Effector CD4-positive, alpha-beta T cell (primary cell): ENCODE measurements at places on chromosomes 4 and X.

- DNase-seq, result no peak
Observed at GRCh38 chr4:53441564-53441963, 64.1 kb downstream of the FIP1L1 start.

DNA sequence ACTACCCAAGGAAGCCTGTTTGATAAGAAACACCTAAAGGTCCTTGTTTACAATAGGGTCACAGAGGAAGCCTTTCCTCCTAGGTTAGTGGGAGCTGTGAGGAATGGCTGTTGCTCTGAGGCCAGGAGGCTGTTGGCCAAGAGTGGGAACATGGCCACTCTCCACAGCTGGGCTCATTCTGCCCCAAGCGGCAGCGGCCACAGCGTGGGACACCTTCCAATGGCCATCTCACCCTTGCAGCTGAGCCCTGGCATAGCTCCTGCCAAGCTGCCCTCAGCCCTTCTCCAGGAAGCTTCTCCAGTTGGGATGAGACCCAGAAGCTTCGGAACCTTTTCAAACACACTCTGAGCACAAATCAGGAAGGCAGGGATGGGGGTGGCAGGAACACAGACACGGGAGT is 111.8 kb upstream of the MAP3K15 start:
- no peak for DNase-seq

- DNase-seq, result no peak
Observed at GRCh38 chrX:44816367-44816766, 27.5 kb upstream of the DUSP21 start.

DNA sequence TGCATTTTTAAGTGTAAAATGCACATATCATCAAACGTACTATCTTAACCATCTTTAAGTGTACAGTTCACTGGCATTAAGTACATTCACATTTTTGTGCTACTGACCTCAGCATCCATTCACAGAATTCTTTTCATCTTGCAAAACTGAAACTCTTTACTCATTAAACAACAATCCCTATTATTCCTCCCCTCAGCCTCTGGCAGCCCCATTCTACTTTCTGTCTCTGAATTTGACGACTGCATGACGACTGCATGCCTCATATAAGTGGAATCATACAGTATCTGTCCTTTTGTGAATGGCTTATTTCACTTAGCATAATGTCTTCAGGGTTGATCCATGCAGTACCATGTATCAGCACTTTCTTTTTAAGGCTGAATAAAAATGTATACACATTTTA is 38.7 kb downstream of the CNKSR2 start:
- DNase-seq, result no peak

DNA sequence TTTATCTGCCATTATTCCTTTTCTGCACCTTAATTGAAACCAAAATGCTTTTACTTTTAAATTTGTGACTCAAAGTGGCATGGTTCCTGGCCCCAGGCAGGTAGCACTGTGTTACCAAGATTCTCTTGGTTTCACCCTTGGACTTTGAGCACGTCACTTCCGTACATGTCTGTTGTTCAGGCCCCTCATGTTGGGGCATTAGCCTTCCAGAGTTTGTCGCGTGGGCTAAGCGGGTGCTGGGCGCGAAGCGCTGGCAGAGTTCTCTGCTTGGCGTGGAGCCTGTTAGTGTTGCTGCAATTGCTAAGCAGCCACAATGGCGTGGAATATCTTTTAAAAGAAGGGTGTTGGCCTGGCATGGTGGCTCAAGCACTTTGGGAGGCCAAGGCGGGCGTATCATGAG is 14.0 kb upstream of the TADA2B start:
- DNase-seq, result no peak

DNA sequence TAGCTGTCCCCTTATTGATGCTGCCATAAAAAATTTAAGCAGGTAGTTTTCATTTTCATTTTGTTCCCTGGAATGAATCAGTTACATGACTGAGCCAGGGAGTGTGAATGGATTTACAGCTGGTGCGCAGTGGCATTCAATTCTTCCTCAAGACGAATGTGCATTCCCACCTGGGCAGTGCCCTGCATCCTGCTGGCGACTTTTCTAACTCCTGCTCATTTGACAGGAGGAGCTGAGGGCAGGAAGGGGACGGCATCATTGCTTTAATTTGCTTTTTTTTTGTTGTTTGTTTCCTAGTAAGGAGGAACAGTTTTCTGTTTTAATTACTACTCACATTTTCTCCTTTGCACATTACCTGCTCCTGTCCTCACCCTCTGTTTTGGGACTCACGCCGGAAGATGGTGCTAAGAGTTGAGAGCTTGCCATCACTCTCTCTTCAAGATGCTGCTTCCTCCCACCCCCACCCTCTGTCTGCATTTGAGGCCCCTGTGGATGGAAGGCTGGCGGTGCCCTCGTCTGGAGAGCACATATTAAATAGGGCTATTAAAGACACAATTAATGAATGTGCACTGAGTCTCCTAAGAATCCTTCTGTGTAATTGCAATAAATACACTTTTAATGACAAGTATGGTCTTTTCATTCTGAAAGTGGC is 35.8 kb downstream of the PSAPL1 start:
- no peak for DNase-seq

- no peak for DNase-seq
Observed at GRCh38 chr4:38209654-38210053, 249.5 kb downstream of the PTTG2 start.
